ENCODE measurements at places on chromosomes 7 and 10. TPM values are rescaled to one million over a fixed set of nuclear protein-coding genes. Genes with fewer than 3 reads are reported as not detected.

SKIDA1 gene
- total RNA-seq = 2.1 TPM

SLC29A4 gene
- total RNA-seq = 6.3 TPM

NODAL gene
- total RNA-seq = not detected

EN2 gene
- total RNA-seq = under 0.01 TPM

STARD3NL gene
- total RNA-seq = 28.2 TPM

SEC61A2 gene
- 4.2 TPM for total RNA-seq

SLC13A1 gene
- not detected for total RNA-seq

CDC14C gene
- not detected for total RNA-seq

EPHA1 gene
- total RNA-seq = 0.52 TPM

VPS37D gene
- 3.1 TPM for total RNA-seq

GRB10 gene
- total RNA-seq = 17.7 TPM

PNLIP gene
- total RNA-seq = 1.0 TPM

CDNF gene
- total RNA-seq = 1.0 TPM

POLR3A gene
- 18.8 TPM for total RNA-seq

ACTL6B gene
- not detected for total RNA-seq

SEPTIN14 gene
- not detected for total RNA-seq

CRHR2 gene
- under 0.01 TPM for total RNA-seq

CHRM2 gene
- total RNA-seq = 0.52 TPM

AS3MT gene
- 6.8 TPM for total RNA-seq

LRRC18 gene
- total RNA-seq = under 0.01 TPM

ANXA8 gene
- total RNA-seq = not detected

TMEM229A gene
- total RNA-seq = not detected

OPN1SW gene
- not detected for total RNA-seq
